HepG2 (cell line): ENCODE measurements at places on chromosomes 3 and 15.

GRCh38 chr3:187976365-187976900 lies 177.5 kb upstream of the LPP start:
- DNase-seq = no peak

- DNase-seq = no peak
These were observed 101.7 kb downstream of the PPP2R3A start for GRCh38 chr3:136067211-136067610.

- DNase-seq = no peak
These were observed 619.0 kb upstream of the AGTR1 start for GRCh38 chr3:148078658-148079057.

- DNase-seq = no peak
These were observed 26.6 kb upstream of the STIMATE start for GRCh38 chr3:52923963-52924362.

DNA sequence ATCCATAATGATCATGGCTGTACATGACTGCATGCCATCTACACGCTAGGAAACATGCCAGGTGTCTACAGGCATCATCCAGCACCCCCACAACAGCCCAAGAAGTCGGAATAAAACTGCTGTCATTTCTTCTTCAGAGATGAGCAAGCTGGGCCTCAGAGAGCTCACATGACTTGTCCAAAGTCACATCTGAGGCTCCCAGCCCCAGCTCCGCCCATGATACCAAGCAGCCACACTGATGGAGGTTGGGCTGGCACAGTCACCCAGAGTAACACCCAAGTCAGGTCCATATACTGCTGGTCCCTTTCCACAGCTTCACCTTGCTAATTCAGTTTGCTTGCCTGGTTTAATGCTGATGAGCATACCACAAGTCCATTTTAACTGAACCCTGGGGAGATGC lies 116.6 kb downstream of the SEC22A start:
- DNase-seq = no peak

GRCh38 chr3:48426401-48426909 lies 3.4 kb downstream of the PLXNB1 start:
- no peak for DNase-seq

DNA sequence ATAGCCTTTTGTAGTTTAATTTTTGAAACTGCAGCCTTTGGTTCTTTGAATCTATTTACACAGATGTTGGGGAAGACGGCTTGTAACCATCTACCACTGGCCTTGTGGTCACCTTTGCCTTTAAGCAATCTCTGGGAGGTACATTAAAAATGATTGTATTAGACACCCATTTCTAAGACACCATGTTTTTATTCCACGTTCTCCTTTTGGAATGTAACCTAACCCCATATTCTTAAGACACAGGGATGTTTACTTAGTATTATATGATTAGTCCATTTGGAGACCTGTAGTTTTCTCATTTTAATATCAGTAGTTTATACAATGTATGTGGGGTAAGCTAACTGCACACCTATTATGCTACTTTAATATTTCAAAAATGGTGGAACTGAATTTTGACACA lies 175.1 kb upstream of the PLSCR5 start:
- DNase-seq = no peak

- no peak for DNase-seq
These were observed 10.1 kb downstream of the MELTF start for GRCh38 chr3:197019535-197019934.

- no peak for DNase-seq
These were observed 34.3 kb downstream of the DNAH1 start for GRCh38 chr3:52350416-52350815.

- DNase-seq = no peak
These were observed 8.6 kb downstream of the PKM start for GRCh38 chr15:72222393-72222792.
